Stimulated activated naive B cell treated with anti-CD40 and anti-IgM and Interleukin-4, amounts not matched to agents 10 μg/mL and 1 μg/mL and 100 μg/mL, for 72 hours (primary cell): ENCODE measurements at places on chromosomes 5 and 9.

DNA sequence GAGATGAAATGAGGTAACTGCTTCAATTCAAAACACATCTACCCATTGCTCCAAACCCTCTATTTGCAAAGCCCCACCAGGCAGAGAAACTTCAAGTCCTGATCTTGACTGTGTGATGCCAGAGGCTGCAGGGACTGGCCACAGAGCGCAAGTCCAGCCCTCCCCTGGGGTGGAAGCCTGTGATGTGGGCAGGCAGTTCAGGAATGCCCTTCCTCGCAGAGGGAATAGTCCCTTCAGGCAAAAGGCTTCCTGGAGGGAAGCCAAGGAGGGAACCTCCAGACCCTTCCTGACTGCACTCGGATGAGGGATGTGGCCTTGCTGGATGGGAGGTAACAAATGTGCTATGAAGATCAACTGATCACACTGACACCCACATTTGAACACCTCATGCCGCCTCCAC lies 131.2 kb downstream of the SLIT3 start:
- no peak overlapping the region for H3K4me3 ChIP-seq
- H3K36me3 ChIP-seq = no peaks in the 10 kb centered on the region
- DNase-seq = no peak
- no peaks in the 10 kb centered on the region for H3K4me1 ChIP-seq

DNA sequence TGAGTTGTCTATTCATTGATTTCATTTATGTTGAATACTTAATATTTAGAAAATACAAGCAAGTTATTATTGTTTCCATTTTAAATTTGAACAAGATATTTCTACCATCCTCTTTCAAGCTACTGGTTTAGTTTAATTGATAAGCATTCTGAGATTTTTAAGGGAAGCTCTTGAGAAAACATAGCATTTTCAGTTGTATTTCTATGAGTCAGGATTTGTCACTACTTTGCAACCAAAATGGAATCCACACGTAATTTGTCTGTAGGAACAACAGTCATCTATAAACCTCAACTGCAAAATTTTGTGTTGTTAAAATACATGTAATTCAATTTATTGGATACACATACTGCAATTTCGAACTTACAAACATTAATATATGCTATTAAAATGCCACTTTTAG lies 74.0 kb downstream of the PRR16 start:
- no peak overlapping the region for H3K27ac ChIP-seq
- no peak overlapping the region for H3K4me3 ChIP-seq
- no peaks in the 10 kb centered on the region for H3K27me3 ChIP-seq
- H3K4me1 ChIP-seq = no peaks in the 10 kb centered on the region
- H3K36me3 ChIP-seq = no peaks in the 10 kb centered on the region
- DNase-seq = no peak

DNA sequence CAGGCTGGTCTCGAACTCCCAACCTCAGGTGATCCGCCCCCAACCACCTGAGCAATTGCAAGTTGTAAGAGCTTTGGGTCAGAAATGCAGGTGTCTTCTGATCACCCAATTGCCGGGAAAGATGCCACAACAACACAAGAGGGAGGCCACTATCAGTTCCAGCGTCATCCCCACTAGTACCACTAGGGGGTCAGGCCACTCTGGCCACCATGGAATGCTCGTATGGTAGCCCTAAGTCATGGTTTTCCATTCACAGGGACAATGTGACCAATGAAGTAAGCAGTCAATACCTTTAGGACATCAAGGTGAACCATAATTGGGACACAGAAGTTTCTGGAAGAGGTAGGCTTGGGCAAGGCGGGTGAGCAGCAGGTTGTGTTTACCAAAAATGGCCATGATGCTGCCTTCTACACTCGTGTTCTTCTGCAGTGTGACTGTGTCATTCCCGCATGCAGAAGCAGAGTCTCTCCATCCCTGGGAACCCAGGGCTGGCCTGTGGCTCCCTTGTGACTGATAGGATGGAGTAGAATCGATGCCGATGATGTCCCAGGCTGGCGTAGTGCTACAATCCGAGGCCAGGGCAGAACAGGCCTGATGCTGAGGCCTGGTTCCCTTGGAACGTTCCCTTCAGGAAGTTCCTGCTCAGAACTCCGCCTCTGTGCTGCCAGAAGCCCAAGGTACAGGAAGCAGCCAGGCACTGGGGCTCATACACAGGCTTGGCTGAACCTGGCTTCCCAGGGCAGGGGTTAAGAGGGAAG lies 42.2 kb upstream of the ANKRD33B start:
- H3K36me3 ChIP-seq = peaks cover 11% of the 10 kb centered on the region
- DNase-seq = no peak
- no peak overlapping the region for H3K27ac ChIP-seq
- no peaks in the 10 kb centered on the region for H3K27me3 ChIP-seq
- H3K4me3 ChIP-seq = no peak overlapping the region

- no peak for DNase-seq
- no peak overlapping the region for H3K27ac ChIP-seq
- no peak overlapping the region for H3K4me3 ChIP-seq
- H3K27me3 ChIP-seq = no peaks in the 10 kb centered on the region
- no peaks in the 10 kb centered on the region for H3K36me3 ChIP-seq
Observed at GRCh38 chr5:99765011-99765410, 770.2 kb upstream of the FAM174A start.

GRCh38 chr9:33068991-33069390 lies 7.5 kb downstream of the SMU1 start:
- no peak overlapping the region for H3K4me3 ChIP-seq
- no peaks in the 10 kb centered on the region for H3K27me3 ChIP-seq
- peaks cover 37% of the 10 kb centered on the region for H3K36me3 ChIP-seq
- no peak for DNase-seq
- no peak overlapping the region for H3K27ac ChIP-seq
